ENCODE measurements at places on chromosomes 16 and 17.

GRCh38 chr17:78611607-78612006 is 34.4 kb upstream of the DNAH17 start:
- no peak for DNase-seq

GRCh38 chr17:49959183-49959935 is 9.6 kb upstream of the DLX4 start:
- no peak for DNase-seq

- no peak for DNase-seq
These were observed 17.7 kb downstream of the FOXL1 start for GRCh38 chr16:86595983-86596605.

DNA sequence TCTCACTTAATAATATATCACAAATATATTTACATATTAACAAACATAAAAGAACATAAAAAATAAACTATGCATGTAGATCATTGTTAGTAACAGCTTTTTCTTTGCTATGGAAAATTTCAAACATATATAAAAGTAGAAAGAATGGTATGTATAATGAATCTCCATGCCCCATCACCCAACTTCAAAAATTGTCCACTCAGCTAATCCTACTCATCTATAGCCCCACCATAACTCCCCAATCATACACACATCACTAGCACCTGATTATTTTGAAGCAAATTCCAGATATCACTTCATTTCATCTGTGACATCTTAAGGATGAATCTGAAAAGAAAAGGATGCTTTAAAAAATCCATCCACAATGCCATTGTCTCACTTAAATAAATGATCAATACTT is 46.8 kb downstream of the SHISA6 start:
- no peak for DNase-seq

GRCh38 chr17:38572669-38573365 is 32.9 kb downstream of the SRCIN1 start:
- DNase-seq: no peak

- no peak for DNase-seq
These were observed 3.6 kb downstream of the GSE1 start for GRCh38 chr16:85616607-85617321.
